NCI-H187 treated with DMSO at 0.1 percent for 48 hours (cell line): ENCODE measurements at places on chromosomes 6 and 20.

- DNase-seq = no peak
Observed at GRCh38 chr20:38770546-38770945, 22.3 kb downstream of the ACTR5 start.

DNA sequence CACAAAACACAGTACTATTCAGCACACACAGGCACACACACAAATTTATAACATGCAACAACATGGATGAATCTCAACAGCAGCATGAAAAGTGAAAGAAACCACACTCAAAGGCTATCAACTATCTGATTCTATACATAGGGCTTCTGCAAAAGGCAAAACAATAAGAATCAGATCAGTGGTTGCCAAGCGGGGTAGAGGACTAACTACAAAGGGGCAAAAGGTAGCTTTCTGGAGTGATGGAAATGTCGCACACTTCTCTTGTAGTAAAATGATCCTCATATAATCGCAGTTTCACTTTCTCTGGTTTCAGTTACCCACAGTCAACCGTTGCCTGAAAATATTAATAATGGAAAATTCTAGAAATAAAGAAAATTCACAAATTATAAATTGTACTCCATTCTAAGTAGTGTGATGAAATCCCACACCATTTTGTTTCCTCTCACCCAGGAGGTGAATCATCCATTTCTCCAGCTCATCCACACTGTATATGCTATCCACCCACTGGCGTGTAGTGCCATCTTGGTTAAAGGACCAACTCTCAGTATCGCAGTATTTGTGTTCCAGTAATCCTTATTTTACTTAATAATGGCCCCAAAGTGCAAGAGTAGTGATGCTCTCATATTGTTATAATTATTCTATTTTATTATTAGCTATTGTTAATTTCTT, 12.8 kb upstream of the PLN start:
- no peak for DNase-seq

GRCh38 chr6:45454008-45454911, 76.5 kb upstream of the SUPT3H start:
- DNase-seq = no peak

DNA sequence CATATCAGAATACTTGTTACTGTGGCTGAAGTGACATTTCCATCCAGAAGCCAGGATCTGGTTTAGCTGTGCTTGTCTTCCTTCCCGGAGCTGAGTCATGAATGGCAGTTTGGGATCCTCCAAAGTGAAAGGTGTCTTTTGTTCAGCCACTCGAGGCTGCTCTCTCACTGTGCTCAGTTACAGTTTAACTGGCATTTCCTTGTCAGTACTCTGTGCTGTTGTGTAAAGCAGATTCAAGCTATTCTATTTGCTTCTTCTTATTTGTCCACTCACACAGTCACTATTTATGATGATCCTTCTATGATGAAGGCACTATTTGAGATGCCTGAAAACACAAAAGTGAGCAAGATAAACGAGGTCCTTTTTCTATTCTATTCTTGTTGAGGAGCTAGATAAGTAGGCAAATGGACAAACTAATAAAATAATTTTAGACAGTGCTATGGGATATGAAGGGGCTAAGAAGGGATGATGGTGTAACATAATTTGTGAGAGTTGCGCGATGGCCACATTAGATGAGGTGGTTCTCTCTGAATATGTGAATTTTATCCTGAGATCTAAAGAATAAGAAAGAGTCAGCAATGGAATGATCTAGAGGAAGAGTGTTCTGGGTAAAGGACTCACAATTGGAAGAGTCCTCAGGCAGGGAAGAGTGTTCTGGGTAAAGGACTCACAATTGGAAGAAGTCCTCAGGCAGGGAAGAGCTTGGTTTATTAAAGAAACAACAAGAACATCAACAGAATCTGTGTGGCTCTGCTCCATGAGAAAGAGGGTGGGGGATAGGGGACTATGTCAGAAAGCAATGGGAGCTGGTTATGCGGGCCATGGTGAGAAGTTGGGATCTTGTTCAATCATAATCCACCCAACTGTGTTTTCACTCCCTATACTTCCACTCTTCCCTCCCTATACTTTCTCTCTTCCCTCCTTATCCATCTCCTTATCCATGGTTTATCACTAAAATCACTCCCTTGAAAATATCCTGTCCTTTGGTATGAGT, 40.1 kb downstream of the CYP24A1 start:
- DNase-seq = no peak

DNA sequence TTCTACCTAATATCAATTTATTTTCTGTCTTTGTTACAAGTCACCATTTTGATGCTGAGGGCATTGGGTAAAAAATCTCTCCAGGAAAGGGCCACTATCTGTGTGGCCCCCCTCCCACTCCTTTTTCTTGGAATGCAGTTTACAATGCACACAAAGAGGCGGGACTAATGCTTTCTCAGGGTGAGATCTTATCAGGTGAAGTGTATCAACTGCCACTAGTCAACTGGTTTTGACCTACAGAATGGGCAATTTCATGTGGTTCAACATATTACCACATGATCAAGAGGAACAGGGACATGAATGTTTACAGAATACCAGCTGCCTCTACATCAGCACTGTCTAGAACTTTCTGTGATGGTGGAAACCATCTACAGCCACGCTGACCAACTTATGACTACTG, 3.7 kb downstream of the RRBP1 start:
- DNase-seq = no peak
